ENCODE measurements at places on chromosomes 7 and 10.

DNA sequence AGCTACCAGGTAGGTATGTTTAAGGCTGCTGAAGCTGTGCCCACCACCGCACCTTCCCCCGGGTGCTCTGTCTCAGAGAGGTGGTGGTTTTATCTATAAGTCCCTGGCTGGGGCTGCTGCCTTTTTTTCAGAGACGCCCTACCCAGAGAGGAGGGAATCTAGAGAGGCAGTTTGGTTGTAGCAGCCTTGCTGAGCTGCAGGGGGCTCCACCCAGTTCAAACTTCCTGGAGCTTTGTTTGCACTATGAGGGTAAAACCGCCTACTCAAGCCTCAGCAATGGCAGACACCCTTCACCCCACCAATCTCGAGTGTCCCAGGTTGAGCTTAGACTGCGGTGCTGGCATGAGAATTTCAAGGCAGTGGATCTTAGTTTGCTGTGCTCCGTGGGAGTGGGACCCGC is 43.6 kb upstream of the CYP2C18 start:
- DNase-seq: no peak

DNA sequence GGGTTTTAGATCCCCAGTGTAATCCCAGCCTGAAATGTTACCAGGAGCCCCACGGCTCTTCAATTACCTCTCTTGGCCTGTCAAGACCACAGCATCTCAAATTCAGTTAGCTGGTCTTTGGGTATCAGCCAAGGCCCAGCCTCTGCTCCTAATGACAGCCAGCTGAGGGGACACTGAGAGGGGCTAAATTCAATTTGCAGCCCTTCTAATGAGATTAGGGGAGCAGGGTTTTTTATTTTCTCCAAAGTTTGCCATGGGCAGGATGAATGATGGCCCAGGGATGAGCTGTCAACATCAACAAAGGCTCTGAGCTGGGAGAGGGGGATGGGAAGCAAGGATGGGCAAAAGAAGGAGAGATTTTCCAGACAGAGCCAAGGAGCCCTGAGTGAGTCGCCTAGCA is 116.8 kb upstream of the TBX20 start:
- no peak for DNase-seq

DNA sequence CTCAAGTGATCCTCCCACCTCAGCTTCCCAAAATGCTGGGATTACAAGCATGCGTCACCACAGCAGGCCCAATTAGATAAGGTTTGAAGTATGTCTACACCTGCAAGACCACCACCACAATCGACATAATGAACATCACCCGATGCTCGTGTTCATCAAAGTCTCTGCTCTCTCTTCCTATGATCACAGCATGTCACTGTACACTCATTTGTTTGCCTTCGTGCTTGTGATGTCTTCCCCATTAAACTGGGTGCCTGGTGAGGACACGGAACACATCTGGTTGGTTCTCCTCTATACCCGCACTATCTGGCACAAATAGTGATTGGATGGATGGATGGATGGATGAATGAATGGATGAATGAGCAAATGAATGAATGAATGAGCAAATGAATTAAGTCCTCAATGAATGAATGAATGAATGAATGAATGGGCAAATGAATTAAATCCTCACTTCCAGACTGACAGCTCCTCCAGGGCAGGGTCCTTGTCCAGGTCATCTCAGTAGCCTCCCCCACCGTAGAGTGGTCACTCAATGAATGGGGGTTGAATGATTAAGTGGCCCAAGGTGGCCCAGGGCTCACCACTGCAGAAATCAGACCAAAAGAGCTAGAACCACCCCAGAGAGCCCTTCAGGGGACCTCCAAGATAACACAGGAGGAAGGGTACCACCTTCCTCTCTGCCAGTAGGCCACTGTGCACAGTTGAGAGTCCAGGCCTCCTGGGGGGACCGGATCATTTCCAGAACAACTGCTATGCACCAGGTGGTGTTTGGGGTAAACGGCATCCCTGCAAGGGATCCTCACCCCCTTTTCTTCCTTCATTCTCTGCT is 101.9 kb upstream of the TNRC18 start:
- DNase-seq: peak; percentile 83

DNA sequence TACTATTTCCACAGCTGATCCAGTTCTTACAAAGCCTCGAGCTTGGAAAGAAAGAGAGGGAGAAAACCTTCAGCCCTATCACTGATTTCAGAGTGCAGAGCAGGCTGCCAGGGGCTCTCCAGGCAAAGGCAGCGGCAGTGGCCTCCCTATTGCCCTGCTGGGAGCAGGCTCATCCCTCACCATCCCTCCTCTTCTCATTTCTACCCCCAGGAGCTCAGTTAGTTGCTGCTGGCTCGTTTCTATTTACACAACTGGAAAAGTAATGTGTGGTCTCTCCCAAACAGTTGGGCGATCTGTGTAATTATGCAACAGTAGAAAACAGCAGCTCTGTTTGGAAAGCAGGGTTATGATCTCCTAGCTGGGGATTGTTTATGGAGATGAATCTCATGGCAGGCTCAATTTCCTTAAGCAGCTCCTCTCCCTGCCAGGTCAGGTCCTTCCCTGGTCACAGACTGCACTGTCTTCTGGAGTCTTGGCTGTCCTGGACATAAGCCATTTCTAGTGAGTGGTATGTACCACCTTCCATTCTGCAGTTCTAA is 28.7 kb upstream of the TNS3 start:
- DNase-seq: peak; percentile 91

GRCh38 chr10:82866424-82867020 is 991.5 kb downstream of the NRG3 start:
- peak; percentile 49 for DNase-seq

- DNase-seq: no peak
Observed at GRCh38 chr7:48259463-48260280, 88.4 kb downstream of the ABCA13 start.

GRCh38 chr10:117543225-117544003 is 868 bp downstream of the EMX2 start:
- DNase-seq: peak; percentile 71

GRCh38 chr10:20656886-20657285 is 240.2 kb downstream of the NEBL start:
- no peak for DNase-seq

- DNase-seq: no peak
Observed at GRCh38 chr7:48376263-48376662, 205.0 kb downstream of the ABCA13 start.

DNA sequence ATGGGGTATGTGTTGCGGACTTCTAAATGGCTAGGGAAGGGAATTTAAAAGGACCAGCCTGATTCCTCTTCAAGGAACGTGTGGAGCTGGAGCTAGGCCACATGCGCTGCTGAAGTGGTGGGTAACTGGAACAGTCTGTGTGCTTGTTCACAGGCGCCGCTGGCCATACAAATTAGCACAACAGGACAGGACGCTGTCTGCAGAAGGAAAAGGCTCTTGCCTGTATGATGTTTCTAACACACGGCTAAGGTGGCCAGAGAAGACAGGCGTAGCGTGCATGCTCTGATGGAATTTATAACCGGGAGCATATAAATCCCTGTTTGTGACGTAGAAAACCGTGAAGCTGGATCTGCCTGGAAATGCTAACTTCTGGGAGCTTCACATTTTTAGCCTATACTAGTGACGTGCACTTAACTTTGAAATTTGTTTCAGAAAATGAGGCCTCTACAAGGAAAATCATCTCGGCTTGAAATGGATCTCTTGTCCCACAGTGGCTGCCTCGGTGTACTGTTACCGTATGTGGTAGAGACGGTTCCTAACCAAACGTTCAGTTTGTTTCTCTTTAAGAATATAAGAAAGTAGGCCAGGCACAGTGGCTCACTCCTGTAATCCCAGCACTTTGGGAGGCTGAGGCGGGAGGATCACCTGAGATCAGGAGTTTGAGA is 569.4 kb downstream of the PTPRN2 start:
- no peak for DNase-seq

- DNase-seq: peak; percentile 65
Observed at GRCh38 chr7:3897430-3898372, 596.6 kb downstream of the SDK1 start.

DNA sequence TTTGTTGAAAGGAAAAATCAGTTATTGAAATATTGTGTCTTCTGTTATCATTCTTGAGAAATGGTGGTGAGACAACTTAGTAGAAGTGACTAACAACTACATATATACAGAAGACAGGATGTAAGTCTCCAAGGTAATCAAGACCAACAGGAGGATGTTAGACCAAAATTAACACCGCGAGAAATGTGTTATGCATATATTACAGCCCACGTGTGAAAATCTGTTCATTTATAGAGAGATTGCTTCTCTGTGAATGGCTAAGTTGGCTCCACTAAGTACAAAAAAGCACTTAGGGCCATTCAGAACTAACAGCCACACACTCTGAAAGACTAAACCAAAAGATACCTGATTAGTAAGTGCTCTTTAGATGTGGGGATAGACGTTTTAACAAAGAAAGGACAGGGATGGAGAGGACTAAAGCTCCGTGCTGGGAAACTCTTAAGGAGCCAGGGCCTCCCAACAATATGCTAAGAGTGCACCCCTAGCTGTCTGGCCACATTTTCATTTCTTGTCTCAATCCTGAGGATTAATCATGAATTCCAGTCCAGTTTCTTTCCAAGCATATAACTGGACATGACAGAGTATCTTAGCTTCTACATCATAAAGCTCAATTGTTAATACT is 26.5 kb downstream of the HDAC9 start:
- DNase-seq: no peak

- peak; percentile 9 for DNase-seq
Observed at GRCh38 chr10:59805014-59805413, 51.8 kb upstream of the MRLN start.

DNA sequence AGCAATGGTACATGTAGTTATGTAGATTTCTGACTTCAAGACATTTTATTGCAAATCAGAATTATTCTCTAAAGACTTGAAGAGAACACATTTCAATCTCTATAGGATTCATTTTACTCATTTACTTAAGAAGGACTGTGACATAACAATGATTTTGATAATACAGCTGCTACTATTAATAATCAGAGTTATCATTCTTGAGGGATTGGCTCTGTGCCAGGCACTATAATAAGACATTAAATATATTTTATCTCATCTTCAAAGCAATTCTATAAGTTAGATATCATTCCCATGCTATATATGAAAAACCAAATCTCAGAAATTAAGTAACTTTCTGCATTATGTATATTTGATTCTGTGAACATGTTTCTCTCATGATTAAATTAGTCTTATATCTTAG is 103.7 kb upstream of the CALCR start:
- DNase-seq: no peak

GRCh38 chr10:132848291-132848701 is 62.3 kb upstream of the NKX6-2 start:
- DNase-seq: no peak

- DNase-seq: peak; percentile 60
Observed at GRCh38 chr10:20990604-20991003, 93.5 kb upstream of the NEBL start.

- DNase-seq: no peak
Observed at GRCh38 chr7:135385209-135385608, 124.7 kb downstream of the CNOT4 start.

DNA sequence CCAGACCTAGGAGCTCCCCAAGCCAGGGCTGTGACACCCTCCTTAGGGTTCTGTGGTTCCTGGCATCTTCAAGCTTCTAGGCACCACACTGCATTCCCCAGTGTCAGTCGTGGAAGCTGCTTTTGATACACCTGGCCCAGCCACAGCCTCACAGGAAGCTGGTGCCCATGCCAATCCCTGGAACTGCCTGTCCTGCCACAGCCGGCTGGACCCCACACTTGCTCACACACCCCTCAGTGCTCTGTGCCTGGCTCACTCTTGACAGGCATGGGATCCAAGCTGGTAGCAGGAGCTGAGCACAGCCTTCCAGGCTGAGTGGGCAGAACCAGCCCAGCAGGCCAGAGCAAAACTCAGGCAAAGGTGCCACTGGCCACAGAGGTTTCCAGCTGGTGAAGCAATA is 21.8 kb downstream of the LRRC72 start:
- DNase-seq: no peak

DNA sequence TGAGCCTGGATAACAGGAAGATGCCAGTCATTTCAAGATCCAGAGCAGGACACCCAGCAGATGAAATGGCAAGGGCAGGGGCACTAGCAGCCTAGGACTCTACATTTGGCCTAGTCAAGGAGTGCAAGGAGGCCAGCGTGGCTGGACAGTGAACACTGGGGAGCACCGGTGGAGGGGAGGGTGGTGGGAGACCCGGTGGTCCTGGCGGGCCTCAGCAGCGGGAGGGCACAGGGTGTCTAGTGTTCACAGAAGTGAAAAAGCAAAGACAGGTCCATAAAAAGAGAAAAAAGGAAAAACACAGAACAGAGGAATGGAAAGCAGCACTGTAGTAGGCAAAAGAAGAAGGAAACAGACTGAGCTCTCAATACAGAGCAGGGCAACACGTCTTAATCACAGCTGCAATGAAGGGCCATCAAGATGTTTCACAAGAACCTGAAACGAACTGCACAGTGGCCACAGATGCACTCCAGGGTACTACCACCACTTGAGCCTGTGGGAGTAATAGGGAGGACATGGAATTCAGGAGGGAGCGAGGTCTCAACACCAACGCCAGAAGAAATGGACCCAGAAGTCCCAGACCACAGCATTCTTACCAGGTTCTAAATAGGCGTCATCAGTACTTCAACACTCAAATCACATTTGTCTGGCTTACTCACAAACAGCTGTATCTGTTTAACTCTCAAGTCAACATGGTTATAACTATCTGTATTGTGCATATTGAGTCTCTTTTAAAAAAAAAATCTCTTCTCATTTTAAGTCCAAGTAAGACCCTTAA is 573.7 kb downstream of the PARD3 start:
- DNase-seq: no peak

DNA sequence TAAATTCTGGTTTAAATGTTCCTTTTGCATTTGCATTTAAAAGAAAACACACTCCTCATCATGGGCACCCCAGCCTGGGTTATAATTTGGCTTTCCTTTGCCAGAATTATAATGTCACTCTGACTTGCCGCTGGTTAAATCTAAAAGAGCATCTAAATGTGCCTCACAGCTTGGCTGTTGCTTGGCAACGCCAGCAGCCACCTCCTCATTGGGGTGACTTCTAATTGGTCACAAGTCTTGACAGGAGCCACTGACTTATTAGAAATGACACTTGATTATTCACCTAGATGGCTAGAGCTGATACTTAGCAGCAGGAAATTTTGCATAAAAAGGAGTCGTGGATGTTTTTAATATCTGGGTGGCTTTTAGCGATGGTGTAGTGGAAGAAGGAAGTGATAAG is 114.3 kb downstream of the TBXAS1 start:
- no peak for DNase-seq

DNA sequence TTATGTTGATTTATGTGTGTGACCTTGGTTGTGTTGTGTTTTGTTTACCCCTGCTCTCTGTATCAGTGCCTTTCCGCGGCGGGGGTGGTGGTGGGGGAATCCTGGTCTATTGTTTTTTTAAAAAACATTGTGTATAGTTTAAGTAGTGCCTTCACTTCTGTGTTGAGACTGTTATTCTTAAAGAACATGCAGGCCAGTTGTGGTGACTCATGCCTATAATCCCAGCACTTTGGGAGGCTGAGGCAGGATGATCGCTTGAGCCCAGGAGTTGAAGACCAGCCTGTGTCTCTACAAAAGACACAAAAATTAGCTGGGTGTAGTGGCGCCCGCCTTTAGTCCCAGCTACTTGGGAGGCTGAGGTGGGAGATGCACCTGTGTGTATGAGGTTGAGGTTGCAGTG is 429.0 kb upstream of the LRGUK start:
- DNase-seq: peak; percentile 51
